Activated CD8-positive, alpha-beta memory T cell treated with anti-CD3 and anti-CD28 coated beads for 1 hour (primary cell): ENCODE measurements at places on chromosomes 4 and X.

GRCh38 chrX:22378296-22378695 is 105.6 kb downstream of the CBLL2 start:
- DNase-seq, result no peak

- DNase-seq, result no peak
Measured at GRCh38 chr4:159685340-159686092, 582.6 kb downstream of the RAPGEF2 start.

- no peak for DNase-seq
Measured at GRCh38 chr4:150771382-150771781, 189.4 kb downstream of the MAB21L2 start.

DNA sequence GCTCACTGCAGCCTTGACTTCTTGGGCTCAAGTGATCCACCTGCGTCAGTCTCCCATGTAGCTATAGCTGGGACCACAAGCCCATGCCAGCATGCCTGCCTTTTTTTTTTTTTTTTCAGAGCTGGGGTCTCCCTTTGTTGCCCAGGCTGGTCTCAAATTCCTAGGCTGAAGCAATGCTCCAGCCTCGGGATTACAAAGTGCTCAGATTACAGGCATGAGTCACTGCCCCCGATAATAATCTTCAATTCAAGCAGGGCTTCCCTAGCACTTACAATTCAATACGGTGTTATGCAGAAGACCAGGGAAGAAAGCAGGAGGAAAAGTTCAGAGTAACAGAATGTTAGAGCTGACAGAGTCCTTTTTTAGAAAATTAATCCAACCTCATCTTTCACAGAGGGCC is 26.1 kb downstream of the OTOP1 start:
- DNase-seq, result no peak

DNA sequence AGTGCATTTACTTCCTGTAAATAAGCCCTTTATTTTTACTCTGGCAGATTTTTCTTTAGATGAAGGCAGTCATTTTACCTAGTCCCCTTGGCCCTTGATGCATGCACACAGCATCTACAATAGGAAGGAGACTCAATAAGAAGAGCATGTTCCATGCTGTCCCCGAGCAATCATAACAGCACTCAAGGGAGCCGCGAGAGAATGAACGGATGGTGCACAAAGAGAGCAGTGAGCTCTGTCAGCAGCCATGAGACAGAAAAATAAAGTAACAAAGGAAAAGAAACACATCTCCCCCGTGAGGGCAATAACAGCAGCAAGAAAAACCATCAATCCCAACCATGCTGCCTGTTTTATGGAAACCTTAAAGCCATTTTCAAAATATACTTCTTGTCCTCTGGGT is 11.9 kb downstream of the SMIM31 start:
- no peak for DNase-seq

- DNase-seq, result no peak
Measured at GRCh38 chr4:113144091-113144490, 94.6 kb downstream of the ANK2 start.

- DNase-seq, result no peak
Measured at GRCh38 chrX:111353793-111354192, 58.2 kb downstream of the DCX start.

- no peak for DNase-seq
Measured at GRCh38 chr4:169189372-169189771, 81.4 kb downstream of the SH3RF1 start.

- no peak for DNase-seq
Measured at GRCh38 chrX:34658326-34658725, 1.2 kb upstream of the TMEM47 start.

GRCh38 chr4:117514391-117515175 is 429.2 kb upstream of the TRAM1L1 start:
- no peak for DNase-seq

- no peak for DNase-seq
Measured at GRCh38 chrX:43556207-43556606, 99.9 kb upstream of the MAOA start.

- DNase-seq, result no peak
Measured at GRCh38 chr4:129223945-129224344, 128.0 kb downstream of the C4orf33 start.

- no peak for DNase-seq
Measured at GRCh38 chr4:80172203-80172602, 25.1 kb upstream of the PRDM8 start.

- DNase-seq, result no peak
Measured at GRCh38 chr4:131093303-131093702, 1997.4 kb downstream of the C4orf33 start.

DNA sequence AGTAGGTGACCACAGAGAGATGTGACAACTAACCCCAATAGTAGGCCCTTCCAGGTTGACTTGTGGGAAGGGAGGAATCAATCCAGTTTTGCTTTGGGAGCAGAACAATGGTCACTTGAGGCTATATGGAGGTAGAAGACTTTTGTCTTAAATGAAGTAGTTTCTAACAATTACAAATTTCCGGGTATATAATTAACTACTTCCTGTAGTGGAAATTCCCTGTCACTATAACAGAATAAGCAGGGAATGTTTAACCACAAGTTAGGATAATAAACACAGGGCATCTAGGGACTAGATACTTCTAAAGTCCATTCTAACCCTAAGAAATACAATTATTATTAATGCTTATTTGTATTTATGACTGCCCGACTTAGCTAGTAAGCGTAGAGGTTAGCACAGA is 99.0 kb upstream of the TRPC3 start:
- DNase-seq, result no peak

GRCh38 chr4:15253349-15253748 is 174.5 kb upstream of the C1QTNF7 start:
- DNase-seq, result no peak

DNA sequence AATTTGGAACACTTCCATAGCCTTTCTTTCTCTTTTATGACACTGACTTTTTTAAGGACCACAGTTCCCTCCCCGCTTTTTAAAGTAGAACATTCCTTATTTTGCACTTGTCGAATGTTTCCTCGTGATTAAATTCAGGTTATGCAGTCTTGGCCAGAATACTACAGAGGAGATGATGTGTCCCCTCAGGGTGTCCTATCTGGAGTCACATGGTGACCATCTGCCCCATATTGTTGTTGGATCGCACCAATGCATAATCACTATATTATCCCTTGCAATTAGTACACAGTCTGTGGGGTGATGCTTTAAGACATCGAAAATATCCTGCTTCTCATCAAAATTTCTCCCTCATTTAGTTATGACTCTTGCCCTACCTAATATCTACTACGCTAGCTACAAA is 27.4 kb downstream of the WDFY3 start:
- no peak for DNase-seq

DNA sequence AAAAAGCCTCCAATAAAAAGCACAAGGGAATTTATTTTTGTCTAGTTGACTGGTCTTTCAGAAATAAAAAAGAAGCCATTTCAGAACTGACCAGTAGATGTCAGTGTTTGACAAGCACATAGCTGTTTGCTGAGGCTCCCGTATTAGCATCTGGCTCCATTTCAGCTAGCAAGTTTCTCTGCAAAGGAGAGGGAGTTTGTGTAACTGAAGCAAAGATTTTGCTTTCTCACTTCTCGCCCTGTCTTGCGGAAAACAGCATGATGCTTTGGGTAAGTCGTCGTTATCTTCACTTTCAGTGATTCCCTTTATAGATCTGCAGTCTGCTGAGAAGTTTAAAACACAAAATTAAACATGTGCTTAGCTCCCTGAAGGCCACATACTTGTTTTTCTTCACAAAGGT is 85.5 kb downstream of the CT47B1 start:
- no peak for DNase-seq

GRCh38 chr4:107006218-107006617 is 29.9 kb downstream of the DKK2 start:
- no peak for DNase-seq

GRCh38 chrX:42530027-42530426 is 247.9 kb downstream of the PPP1R2C start:
- no peak for DNase-seq

DNA sequence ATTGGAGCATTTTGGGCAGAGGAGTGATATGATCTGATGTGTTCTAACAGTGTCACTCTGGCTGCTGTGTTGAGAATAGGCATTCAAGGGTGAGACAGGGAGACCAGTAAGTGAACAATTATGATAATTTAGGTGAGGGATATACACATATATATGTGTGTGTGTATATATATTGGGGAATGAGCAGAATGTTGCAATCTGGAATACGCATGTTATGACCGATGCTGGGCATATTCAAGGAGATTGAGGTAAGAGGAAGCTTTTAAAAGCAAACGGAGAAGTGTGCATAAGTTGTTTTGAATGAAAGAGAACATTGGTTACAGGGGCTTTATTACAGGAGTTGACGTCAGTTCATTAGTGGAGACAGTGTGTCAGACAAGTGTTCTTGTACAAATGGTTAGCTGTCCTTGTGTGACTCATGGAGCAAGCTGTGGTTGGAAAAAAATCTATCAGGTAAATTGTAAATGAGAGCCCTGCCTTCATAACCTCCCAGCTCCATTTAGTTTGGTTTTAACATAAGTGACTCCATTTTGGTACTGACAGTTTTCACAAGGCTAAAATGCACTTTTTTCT is 442.5 kb upstream of the LCORL start:
- no peak for DNase-seq

GRCh38 chr4:66606908-66607307 is 936.6 kb upstream of the EPHA5 start:
- DNase-seq, result no peak

DNA sequence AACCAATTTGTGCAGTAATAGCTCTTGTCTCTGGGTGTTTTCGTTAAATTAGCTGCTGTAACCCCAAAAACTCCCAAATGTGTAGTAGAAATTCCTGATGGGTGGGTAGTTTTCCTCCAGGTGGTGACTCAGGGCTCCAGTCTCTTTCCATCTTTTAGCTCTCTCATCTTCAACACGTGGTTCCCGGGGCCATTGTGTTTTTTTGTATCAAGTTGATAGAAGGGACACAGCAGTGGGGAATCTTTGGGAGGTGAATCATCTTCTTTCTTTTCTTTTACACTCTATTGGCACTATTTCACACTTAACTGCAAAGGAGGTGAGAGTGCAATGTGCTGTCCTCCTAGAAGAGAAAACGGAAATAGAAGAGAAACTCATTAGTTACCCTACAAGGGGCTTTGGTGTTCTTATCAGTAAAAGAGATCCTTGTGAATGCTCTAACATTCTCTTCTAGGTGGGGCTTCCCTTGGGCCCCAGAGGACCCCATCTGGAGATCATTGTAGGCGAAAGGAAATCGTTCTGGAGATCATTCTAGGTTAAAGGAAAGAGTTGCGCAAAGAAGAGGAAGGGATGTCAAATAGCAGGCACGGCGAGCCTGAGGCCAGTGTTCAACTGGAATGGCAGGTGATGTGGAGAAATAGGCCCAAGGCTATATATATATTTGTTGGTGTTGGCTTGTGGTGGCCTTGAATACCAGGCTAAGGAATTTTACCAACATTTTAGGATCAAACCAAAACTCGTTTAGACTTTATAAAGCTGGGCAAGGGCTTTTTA is 68.2 kb upstream of the ACSL1 start:
- DNase-seq, result no peak

DNA sequence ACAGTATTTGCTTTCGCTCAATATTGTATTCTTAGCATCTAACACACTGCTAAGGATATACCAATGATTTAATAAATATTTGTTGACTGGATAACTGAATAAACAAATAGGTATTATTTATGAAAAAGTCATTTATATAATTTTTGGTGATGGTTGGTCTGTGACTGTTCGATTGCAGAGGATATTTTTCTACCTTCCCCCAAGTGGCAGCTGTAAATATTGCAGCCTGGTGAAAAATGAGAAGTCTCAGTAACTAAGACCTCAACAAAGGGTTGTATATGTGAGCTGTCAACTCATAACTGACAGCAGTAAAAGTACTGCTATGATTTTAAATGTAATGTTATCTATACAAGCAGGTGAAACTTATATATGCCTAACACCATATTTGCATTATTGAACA is 36.0 kb downstream of the HTR2C start:
- DNase-seq, result no peak

DNA sequence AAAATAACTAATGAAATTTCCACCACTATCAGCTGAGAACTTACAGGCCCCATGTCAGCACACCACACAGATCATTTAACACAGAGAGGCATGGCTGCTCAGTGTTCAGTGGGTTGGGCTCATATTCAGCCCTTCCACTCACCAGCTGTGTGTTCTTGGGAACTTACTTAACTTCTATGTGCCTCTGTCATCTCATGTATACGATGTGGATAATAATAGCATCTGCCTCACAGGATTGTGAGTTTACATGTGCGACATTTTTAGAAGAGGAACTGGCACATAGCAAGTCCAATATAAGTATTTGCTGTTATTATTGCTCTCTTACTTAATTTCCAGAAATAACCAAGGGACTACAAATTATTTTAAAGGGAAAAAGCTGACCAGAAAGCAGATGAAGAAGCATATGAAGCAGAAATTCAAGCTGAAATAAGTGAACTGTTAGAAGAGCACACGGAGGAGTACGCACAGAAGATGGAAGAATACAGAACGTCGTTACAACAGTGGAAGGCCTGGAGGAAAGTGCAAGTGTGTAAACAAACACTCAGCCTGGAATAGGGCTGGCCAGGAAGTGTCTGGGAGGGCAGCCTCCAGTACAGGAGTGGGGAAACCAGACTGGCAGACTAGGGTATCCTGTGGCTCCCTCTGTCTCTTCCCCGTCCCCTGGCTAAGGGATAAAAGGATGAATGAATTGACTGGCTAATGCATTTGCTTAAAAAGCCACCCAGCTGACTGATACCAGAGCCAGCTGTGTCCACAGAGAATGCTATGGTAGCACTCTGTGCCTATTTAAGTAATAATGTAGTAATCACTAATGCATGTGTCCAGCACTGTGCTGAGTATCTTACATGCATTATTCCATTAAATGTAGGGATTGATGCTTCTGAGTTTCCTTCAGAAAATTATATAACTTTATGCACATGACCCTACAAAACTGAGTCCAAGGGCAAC is 67.1 kb downstream of the CC2D2A start:
- no peak for DNase-seq

DNA sequence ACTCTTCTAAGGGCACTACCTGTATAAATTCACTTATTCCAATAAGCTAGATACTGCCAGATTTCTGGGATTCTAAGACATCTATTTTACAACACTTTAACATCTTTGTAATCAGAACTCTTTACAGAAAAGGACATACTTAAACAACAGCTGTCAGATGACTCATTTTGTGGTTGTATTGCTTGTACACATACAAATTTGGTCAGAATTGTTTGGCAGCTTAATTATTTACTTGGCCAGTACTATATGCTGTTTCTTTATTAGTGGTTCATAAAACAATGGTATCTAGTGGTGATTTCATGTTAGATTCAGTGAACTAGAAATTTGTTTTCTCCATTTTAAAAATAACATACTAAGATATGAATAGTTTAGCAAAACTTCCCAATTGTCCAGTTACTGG is 27.2 kb downstream of the PALLD start:
- no peak for DNase-seq

- no peak for DNase-seq
Measured at GRCh38 chr4:133084421-133084820, 64.7 kb upstream of the PCDH10 start.

GRCh38 chrX:118596390-118596789 is 100.8 kb downstream of the DOCK11 start:
- DNase-seq, result no peak

GRCh38 chr4:138909587-138909986 is 106.0 kb upstream of the NOCT start:
- no peak for DNase-seq

- DNase-seq, result no peak
Measured at GRCh38 chrX:57951666-57952319, 41.5 kb upstream of the ZXDA start.

GRCh38 chr4:102345795-102346100 is 466 bp upstream of the SLC39A8 start:
- DNase-seq, result no peak
